Right atrium auricular region (tissue), 2 donors: ENCODE measurements at places on chromosomes 4 and X. TPM values are rescaled to one million over a fixed set of nuclear protein-coding genes. Genes with fewer than 3 reads are reported as not detected.

The HMGN5 gene
- 3.6 TPM for total RNA-seq

The CLGN gene
- 92.6 TPM for total RNA-seq

The TSPAN7 gene
- total RNA-seq = 100 TPM

- no peak for DNase-seq
These were observed 609.5 kb upstream of the FAM241A start for GRCh38 chr4:111535792-111536191.

- DNase-seq = no peak
These were observed 46.5 kb downstream of the HADH start for GRCh38 chr4:108036213-108036612.

DNA sequence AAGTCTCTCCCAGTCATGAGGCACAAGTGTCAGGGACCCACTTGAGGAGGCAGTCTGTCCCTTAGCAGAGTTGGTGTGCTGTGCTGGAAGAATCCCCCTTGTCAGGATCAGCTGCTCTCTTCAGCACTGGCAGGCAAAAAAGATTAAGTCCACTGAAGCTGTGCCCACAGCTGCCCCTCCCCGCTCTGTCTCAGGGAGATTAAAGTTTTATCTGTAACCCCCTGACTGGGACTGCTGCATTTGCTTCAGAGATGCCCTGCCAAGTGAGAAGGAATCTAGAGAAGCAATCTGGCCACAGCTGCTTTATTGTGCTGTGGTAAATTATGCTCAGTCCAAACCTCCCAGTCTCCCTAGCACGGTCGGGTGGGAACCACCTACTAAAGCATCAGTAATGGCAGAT is 37.4 kb upstream of the HEPH start:
- no peak for DNase-seq

DNA sequence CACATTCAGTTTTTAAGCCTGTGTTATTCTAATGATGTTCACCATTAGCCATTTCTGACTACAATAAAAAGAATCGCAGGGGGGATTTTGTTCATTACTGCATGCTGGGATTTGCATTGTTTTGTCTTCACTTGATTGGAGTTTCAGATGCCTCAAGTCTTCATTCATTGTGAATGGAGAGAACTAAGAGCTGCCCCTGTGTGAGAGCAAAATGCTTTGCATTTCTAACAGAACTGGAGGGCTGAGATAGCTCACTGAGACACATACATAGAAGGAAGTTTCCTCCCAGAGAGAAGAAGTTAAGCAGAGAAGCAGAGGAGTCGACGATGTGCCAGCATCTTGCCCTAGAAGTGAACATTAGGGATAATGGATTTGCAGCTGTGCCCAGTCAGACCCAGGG is 113.5 kb upstream of the GATB start:
- DNase-seq = no peak

DNA sequence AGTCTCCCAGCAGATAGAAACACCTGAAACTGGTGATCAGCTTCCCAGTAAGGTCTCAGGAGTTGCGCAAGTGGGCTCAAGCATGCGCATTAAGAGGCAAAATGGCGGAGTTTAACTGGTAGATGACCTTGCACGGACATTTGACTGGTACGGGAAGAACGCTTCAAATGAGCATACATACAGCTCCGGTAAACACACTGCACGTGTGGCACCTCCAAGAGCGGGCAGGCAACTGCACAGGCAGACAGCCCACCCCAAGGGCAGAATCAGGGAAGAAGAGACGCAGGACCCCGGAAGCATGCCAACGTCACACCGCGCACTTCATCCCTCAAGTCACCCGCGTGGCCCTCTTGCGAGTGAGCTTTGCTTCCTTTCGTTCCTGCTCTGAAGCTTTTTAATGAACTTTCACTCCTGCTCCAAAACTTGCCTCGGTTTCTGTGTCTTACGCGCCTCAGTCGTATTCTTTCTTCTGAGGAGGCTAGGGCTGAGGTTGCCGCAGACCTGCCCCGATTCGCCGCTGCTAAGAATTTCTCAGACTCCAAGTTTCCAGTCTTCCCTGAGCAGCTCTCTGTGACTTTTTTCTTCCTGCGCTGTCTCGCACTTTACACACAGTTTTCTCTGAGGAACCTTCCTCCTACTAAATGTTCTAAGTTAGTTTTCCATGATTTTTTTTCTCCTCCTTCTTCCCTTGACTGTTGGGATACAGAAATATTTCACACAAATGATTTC is 180.7 kb upstream of the ZFP42 start:
- DNase-seq = no peak

DNA sequence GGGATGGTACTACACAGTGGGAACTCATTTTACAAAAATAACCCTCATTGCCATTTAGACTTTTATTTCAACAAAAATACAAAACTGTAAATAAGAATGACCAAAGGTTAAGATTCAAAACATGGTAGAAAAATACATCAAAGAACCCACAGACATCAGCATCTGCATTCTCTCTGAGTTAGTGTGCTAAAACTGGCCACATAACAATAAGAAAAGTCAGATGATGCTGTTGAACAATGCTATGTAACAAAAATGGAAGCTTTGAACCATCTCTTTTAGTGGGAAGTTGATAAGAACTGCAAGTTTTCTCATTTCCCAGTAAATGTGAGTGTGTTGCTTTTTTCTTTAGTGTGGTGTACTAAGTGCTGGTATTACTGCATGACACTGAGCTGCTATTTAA is 888.4 kb upstream of the EPHA5 start:
- DNase-seq = no peak

GRCh38 chr4:169205075-169205743 is 65.5 kb downstream of the SH3RF1 start:
- no peak for DNase-seq

- no peak for DNase-seq
These were observed 2054.9 kb downstream of the PCDH7 start for GRCh38 chr4:32775049-32775448.
